Activated CD4-positive, alpha-beta T cell treated with anti-CD3 and anti-CD28 coated beads for 1 hour (primary cell): ENCODE measurements at places on chromosomes 2 and 18.

GRCh38 chr18:9210966-9211365, 74.4 kb downstream of the ANKRD12 start:
- no peak for DNase-seq

- DNase-seq, result no peak
Observed at GRCh38 chr18:56458770-56459712, 179.4 kb downstream of the TXNL1 start.

DNA sequence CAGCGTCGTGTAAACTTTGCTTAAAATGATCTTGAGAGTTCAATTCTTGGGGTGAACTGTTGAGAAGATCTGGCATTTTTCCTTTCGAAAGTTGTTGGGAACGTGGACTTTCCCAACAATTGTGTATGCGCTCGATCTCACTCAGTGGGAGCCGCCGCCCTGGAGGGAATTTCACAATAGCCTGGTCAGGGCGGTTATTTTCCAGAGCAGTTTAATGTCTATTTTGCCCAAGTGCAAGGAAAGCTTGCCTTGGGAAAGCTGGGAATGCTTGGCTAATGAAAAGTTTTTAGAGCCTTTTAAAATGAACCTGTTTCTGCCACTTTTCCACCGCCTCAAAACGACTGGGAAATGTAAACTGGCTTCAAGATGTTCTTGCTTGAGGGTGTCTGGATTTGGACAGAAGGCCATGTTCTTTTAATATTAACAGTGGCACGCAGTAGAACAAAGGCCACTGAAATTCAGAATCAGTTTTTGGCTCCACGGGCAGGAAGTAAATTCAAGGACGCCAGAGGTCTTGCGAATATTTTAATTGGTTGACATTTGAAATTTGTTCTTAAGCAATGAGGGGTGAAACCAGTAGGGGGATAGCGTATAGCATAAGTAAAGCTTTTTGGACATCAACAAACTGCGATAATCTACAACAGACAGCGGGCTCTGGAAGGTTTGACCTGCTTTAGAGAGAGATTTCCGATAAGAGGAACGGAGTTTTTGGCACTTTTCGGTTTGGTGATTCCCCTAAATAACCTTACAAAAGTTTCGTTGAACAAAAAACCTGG, 1.2 kb downstream of the CFLAR start:
- DNase-seq, result no peak

- no peak for DNase-seq
Observed at GRCh38 chr2:133690780-133691179, 122.5 kb upstream of the NCKAP5 start.

DNA sequence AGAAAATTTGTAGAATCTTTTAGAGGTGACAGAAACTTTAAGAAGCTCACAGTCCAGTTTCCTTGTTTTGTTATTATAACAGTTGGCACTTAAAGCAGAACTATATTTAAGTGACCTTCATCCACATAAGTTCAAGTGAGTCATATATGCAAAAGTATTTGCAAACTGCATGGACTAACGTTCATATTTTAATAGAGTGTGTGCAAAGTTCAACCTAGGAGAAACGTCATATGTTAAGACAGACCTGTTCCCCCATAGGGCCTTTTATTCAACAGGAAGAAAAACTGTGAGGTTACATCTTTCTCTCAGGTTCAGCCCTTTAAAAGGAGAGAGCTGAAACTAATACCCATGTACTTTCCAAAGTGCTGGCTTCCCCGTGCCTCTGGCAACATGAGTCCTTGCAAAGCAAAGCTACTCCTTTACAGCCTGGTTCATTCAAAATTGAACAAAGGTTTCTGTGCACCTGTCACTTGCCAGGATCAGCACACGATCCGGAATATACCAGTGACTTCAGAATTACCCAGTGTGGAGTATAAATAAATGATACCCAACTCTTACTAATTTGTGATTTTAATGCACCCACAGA, 280.0 kb upstream of the RAB12 start:
- DNase-seq, result no peak

GRCh38 chr2:205273148-205273547, 409.2 kb upstream of the NRP2 start:
- no peak for DNase-seq

DNA sequence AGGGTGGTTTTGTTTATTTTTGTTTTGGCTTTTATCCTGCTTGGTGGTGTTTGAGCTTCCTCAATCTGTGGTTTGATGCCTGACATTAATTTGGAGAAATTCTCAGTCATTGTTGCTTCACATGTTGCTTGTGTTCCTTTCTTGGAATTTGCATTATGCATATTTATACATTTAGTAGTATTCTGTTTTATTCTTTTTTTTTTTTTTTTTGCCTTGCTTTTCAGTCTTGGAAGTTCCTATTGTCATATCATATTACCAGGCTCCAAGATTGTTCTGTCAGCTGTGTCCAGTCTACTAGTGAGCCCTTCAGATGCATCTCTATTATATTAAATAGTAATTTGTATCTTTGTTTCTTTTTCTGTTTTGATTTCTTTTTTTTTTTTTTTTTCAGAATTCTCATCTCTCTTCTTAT, 77.0 kb downstream of the EPC2 start:
- DNase-seq, result no peak

DNA sequence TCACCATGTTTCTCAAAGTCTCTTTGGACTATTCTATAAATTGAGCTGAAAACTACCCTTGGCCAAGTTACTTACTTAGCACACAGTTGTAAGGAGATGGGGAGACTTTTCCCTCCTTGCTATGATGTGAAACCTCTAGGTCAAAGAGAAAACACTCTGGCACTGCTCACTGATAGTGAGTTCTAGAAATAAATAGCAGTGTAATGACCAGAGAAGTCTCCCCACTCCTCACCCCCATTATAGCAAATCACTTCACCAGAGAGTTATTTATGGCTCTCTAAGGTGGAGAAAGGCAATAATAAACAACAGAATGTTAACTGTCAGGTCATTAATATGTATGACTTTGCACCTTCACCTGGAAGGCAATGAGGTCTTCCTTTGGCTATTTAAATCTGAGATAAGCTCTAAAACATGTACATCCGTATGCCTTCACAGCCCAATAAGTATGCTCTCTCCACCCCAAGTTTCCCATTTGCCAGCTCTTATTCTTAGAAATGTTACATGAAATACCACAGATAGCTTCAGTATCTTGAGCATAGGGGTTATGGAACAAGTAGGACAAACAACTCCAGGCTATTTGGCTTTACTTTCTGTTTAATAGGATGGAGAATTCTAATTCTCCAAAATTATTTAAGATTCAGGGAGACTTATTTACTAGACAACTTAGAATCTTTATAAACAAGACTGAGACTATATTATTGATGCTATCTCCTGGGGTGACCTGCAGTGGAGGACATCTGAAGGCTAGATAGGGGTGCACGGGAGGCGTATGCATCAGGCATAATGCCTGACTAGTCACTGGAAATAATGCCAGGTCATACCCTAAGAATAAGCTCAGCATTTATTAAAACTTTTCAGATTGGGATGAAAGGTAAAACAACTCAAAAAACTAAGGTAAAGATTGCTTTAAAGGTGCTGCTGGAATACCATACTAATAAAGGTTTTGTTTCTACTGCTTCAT, 65.3 kb upstream of the DTNB start:
- DNase-seq, result no peak

GRCh38 chr2:62458206-62458641, 47.8 kb downstream of the TMEM17 start:
- no peak for DNase-seq

DNA sequence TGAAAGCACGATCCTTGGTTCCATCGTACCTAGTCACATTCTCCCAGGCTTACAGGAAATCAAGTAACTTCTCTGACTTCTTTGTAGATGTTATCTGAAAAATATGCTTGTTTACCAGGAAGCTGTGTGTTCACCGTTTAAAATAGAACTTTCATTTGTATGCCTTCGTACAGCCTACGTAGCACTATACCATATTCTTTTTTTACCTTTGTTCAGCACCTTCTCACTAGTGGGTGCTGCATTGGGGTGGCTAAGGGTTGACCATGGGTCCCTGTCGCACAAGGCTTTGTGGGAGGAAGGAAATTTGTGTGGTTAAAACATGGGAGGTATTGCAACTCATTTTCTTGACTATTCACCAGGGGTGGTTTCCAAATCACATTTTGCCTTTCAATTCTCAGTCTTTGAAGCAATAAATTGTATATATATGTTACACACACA, 16.6 kb downstream of the MALT1 start:
- DNase-seq, result peak; percentile 32

GRCh38 chr2:216989340-216990129, 129.7 kb upstream of the TNP1 start:
- no peak for DNase-seq

DNA sequence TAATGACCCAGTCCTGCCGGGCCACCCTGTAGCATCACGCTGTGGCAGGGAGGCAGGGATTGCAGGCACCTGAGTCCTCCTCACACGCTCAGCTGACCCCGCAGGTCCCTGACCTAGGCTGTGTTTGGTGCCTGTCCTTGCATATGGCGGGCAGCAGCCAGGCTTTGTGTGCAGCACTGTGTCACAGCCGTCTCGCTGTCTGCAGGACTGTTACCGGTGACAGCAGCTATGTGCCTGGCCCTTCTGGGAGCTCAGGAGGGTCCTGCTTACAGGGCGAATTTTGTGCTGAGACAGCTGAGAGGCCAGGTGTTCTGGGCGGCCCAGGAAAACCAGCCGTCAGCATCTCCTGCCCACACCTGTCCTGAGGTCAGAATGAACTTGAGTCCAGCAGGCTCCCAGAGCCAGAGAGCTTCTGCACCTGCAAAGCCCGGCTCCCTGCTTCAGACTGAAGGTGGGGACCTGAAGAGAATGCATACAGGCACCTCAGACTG, 10.4 kb upstream of the ARID5A start:
- DNase-seq, result no peak

GRCh38 chr18:21141668-21142422, 30.2 kb upstream of the ROCK1 start:
- no peak for DNase-seq

GRCh38 chr2:61178603-61179545, 16.9 kb downstream of the C2orf74 start:
- no peak for DNase-seq

DNA sequence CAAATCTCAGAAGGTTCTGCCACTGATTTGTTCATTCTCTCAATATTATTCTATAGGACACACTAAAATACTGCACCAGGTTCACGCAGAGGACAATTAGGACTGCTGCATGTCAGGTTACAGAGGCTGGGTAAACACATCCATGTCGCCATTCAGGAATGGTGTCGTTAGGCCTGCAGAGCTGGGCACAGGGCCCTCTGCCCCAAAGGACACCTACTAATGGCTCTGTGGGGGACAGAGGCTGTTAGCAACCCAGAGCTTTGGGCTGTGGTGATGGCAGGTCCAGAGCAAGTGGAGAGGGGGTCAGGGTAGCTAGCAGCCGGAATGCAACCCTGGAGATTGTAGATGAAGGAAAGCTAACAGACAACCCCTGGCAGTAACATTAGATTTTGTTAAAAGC, 115.9 kb downstream of the TTC32 start:
- DNase-seq, result no peak

DNA sequence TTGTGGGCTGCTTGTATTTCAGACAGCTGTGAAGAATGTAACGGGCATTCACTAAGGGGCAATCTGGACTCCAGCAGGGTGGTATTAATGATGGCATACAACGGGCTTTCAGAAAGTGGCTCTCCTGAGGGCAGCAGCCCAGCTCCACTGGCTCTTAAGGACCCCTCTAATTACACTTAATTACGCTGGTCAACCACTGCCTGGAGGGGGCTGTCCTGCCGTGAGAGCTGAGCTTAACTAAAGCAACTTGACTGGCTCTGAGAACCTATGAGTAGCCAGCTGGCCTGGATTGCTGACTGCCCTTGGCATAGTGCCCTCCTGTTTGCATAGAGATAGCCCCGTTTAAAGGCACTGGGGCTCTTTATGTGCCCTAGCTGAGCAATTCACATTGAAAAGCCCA, 3.8 kb downstream of the LIPG start:
- DNase-seq, result no peak

- no peak for DNase-seq
Observed at GRCh38 chr2:237456200-237456843, 30.7 kb upstream of the MLPH start.

DNA sequence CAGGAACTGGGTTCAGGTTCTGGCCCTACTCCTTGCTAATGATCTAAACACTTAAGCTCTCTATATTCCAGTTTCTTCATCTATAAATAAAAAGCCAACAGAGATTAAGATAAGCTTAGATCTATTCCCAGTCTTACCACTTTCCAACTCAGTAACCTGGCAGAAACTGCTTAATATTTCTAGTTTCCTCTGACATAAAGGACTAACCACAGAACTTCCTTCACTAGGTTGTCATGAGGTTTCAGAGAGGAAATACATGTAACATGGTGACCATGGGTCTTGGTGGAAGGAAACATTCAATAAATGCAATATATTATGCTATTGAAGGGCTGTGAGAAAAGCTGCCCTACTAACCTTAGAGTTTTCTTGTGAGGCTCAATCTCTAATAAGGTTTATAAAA, 114.4 kb upstream of the PDE1A start:
- no peak for DNase-seq

DNA sequence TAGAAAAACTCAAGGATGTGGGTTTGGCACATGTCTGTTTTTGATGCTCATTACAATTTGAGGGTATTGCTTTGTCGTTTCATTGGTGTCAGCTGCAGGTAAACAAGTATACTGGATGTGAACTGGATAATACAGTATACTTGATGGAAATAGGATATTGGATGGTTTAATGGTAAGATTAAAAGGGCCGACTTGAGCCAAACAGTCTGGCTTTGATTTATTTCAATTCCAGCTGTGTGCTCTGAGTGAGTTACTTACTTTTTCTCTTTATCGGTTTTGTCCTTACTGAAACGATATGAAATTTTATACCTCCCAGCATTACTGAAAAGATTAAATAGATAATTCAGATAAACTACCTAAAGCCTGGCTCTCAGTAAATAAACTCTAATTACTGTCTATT, 227.6 kb downstream of the ASXL3 start:
- no peak for DNase-seq

DNA sequence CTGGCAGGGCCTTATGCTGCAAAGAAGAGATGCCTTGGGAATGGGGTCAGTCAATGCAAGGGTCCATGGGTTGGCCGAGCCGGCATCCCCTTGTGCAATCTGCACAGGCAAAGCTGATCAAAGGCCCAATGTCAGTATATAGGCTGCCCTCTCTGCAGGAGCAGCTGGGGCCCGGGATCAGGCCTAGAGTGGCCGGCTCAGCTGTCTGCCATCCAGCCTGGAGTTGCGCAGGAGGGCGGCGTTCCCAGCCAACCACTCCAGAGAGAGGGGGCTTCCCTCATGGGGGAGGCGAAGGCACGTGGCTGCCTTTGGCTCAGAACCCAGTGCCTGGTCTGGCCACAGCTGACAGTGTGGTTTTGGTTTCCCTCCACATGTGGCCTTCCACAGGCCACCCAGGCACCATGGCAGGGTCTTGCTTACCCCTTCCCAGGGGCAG, 3.9 kb downstream of the INPP5D start:
- no peak for DNase-seq
